ENCODE measurements at places on chromosomes 12 and 14.

GRCh38 chr12:107791465-107792089 lies 17.1 kb downstream of the ASCL4 start:
- no peak for DNase-seq

- DNase-seq: no peak
These were observed 109.0 kb downstream of the LRIG3 start for GRCh38 chr12:58811346-58811745.

DNA sequence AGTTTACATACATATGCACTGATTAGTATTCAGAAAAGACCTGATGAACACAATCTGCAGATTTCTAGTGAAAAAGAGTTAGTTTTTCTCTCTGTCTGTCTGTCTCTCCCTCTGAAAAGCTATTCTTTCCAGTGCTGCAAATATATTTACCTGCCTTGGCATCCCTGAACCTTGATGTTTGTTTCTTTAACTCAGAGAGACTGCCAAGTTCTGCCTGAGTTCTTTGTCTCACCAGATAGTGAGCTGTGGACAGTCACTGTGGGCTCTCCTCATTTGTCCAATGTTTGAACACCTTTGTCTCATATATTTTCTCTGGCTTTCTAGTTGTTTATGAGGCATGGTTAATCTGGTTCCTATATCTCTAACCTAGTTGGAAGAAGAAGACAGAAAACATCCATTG lies 250.4 kb downstream of the SOX5 start:
- DNase-seq: no peak

DNA sequence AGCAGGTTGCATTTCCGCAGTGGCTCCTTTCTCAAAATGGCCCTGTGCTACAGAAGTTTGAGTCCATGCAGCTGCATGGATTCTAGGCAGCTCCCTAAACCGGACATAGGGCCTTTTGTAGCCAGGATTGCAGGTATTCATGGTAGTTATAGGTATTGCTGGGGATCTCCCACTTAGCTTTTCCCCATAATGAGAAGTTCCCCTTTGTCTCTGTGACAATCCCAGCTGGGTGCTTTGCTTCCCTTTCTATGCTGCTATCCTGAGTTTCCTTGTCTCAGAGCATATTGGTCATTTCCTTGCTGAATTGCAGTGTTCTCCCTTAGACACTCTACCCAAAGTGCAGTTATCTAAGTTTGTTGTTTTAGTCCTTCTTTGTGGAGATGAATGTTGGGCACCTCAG lies 120.9 kb upstream of the MIS18BP1 start:
- DNase-seq: no peak

DNA sequence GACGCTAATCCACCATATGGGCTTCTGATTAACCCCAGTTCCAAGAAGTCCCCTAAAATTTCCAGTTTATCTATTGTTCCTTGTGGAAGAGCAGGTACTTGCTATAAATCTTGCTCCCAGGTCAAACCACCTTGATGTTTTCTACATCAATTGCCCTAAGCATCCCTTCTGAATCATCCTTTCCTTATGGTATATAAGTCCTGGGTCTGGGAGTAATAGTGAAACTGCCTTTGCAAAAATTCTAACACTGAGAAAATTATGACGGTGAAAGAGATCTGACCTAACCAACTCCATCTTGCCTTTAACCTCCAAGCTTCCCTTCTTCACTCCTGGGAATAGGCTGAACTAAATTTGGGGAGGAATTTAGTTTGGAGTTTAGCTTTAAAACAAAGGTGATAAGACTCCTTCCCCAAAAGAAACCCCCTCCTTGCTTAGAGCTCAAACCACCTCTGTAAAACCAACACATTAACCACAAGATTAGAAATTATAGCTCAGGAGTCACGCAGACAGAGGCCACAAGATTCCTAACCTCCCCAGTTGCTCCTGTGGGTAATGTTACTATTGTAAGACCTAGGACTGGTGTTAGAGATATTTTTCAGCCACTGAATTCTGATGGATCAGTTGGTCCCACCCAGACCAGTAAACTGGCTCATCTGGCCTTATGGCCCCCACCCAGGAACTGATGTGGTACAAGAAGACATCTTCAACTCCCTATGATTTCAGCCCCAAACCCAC lies 33.8 kb upstream of the DTX1 start:
- DNase-seq: no peak

DNA sequence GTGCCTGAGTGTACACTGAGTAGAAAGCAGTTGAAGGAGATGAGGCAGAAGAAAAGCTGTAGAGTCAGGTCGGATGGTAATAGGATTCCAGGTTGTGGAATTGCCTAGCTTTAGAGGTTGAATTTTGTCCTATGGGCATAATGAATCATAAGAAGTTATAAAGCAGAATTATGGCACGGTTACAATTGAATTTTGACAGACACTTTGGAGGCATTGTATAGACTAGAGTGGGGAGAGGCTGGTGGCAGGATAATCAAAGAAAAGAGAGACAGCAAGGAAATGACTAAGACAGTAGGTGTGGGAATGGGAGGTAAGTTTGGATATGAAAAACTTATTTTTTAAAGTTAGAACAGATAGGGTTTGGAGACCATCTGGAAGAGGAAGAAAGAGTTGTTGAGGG lies 102.6 kb downstream of the NTN4 start:
- no peak for DNase-seq

- DNase-seq: no peak
These were observed 274.5 kb upstream of the LRIG3 start for GRCh38 chr12:59194794-59195193.

DNA sequence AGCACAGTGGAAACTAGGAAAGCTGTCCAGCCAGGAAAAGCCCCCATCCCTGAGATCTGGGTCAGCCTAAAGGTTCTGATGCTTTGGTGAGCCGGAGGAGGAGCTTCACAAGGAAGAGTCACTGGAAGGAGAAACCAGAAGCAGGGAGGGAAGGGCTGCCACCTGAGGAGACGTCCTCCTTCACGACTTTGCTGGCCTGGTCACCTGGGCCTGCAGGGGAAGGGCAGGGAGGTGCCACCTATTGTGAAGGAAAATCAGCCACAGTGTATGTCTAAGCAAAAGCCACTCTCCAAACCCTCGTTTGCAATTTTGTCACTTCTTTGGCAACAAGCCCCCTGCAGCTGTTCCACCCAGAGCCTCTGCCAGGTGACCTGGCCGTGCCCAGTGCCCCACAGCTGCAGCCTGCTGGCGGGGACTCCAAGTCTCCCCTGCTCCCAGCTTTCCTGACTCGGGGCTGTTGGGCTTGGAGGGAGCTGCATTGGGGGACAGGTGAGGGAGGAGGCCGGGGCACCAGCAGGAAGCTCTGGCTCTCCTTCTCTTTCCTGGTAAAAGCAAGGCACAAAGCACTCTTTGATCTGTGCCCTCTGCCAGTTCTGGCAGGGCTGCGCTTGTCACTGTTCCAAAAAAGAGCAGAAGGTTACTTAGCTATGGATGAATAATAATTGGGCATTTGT lies 120.9 kb upstream of the BCL2L14 start:
- no peak for DNase-seq

GRCh38 chr12:11717519-11717961 lies 68.1 kb downstream of the ETV6 start:
- no peak for DNase-seq

- no peak for DNase-seq
These were observed 17.4 kb downstream of the EXD2 start for GRCh38 chr14:69208666-69209065.

DNA sequence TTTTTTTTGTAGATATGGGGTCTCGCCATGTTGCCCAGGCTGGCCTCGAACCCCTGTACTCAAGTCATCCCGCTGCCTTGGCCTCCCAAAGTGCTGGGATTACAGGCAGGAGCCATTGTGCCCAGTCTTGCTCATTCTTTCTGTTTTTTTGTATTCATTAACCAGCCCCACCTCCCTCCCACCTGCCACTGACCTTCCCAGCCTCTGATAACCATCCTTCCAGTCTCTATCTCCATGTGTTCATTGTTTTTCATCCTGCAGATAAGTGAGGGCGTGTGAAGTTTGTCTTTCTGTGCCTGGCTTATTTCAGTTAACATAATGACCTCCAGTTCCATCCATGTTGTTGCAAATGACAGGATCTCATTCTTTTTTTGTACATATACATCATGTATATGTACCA lies 19.0 kb downstream of the MYL2 start:
- no peak for DNase-seq

DNA sequence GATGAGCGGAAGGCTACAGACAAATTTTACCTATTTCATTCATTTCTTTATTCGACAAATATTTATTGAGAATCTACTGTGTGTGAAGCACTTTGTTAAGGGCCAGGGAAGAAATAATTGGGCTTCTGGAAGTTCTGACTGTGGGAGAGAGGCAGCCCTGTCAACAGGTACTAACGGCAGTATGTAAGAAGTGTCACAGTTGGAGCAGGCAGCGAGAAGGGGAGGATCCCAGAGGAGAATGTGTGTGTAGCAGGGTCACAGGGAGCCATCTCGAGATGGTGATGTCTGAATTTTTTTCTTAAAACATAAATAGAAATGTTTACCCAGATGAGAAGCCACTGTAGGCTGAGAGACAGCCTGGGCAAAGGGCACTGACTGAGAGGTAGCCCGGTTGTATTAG lies 163.3 kb upstream of the SLC38A2 start:
- no peak for DNase-seq

DNA sequence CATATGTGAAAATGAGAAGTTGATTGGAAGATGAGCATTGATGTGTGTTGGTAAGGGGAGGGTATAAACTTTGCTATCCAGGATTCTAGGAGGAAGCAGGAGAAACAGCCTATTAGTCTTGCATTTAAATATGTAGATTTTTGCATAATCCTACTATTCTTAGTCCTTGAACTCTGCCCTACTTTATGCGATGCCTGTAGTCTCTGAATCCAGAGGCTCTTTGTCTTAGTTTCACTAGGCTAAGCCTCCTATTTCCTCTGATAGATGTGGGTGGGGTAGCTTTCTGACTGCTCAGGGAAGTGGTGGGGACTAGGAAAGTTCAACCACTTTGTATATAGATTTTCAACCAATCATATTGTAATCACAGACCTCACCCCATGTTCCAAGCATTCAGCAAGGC lies 49.5 kb upstream of the KCNC2 start:
- no peak for DNase-seq

- DNase-seq: peak; percentile 81
These were observed 468.0 kb upstream of the PRICKLE1 start for GRCh38 chr12:43057566-43057965.

DNA sequence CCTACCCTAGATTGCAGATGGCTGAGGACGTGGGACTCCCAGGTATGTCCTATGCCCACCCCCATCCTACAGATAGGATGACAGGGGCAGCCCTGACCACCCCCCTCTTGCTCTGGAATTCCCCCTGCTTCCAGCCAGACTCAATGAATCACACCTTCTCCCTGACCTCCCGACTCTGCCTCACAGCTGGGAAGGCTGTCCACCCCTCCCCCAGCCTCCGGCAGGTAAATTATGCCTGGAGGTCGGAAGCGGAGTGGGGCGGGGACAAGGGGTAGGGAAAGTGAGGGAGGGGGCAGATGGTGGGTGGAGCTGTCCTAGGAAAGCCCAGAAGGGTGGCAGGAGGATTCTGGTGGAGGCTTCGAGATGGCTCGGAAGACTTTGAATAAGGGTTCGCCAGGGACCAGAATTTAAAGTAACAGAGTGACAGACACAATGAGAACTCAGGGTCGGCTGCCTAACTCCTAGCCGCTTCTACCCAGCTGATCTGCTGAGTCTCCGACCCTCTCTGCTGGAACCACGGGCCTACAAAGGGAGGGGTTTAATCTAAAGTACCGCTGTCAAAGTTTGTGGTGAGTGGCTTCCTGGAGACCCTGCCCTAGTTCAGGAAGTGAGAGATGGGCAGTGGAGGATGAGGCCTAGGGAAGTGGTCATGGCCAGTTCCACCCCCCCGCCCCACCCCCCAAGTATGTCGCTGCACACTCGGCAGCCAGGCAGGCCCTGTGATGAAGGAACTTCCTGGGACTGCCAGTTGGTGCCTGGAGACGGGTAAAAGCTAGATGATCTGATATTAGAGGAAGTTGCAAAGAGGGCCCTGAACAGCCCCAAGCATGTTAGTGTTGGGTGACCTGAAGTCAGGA lies 4.2 kb downstream of the PLEKHG3 start:
- no peak for DNase-seq

- DNase-seq: peak; percentile 47
These were observed at the start of gene DDN for GRCh38 chr12:48999371-49000131. Gene DDN (minus strand): TSS chr12:48999375. CDS start chr12:48999287, 88 bp downstream.

DNA sequence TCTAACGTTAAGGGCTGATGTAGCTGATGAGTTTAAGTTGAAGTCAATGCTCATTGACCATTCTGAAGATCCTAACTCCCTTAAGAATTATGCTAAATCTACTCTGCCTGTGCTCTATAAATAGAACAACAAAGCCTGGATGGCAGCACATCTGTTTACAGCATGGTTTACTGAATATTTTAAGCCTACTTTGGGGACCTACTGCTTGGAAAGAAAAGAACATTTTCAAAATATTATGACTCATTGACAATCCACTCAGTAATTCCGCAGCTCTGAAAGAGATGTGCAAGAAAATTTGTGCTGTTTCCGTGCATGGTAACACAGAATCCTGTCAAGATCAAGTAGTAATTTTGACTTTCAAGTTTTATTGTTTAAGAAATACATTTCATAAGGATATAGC lies 35.0 kb upstream of the NAV3 start:
- no peak for DNase-seq

- no peak for DNase-seq
These were observed 105.8 kb downstream of the KCNC2 start for GRCh38 chr12:75103822-75104221.

DNA sequence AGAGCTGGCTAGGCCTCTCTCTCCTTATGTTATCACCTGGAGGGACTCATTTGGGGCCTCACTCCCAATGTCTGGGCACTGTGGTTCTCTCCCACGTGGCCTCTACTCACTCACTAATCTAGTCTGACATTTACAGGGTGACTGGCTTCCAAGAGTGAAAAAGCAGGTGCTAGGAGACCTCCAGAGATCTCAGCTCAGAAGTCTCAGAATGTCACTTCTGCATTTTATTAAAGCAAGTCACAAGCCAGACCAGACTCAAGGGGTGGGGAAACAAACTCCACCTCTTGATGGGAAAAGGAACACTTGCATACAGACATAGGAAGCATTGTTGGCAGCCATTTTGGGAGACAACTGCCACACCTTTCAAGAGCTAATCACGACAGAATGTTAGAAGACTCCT lies 175.9 kb downstream of the MON2 start:
- DNase-seq: no peak

DNA sequence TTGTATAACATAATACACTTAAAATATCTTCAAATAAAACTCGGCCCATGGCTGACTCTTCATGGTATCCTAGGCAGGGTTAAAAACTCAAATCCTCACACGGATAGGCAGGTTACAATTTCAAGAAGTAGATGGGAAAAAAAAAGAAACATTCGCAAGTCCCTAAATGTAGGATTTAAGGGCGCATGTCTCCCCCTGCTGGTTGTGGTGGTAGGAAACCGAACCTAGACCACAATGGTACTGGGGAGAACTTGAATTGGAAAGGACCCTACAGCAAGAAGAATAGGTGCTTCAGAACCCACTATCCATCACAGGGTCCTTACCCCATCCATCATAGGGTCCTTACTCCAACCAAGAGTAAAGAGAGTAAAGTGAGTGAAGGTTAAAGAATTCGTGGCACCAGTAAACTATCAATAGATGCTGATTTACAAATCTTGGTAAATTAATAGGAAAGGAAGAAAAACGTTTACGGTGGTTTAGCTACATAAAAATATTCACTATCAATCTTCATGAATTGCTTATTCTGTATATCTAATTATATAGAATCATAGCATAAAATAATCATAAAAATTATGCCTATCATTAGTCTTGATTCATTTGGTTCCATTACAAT lies 3.3 kb upstream of the CIPC start:
- DNase-seq: peak; percentile 88

Measured in lung (tissue), 17 donors.